Activated T-helper 9 cell treated with anti-CD3 and anti-CD28 coated beads, Interleukin-2, amount 50 U/mL, for 16 hours (primary cell): ENCODE measurements at places on chromosomes 1 and 21.

DNA sequence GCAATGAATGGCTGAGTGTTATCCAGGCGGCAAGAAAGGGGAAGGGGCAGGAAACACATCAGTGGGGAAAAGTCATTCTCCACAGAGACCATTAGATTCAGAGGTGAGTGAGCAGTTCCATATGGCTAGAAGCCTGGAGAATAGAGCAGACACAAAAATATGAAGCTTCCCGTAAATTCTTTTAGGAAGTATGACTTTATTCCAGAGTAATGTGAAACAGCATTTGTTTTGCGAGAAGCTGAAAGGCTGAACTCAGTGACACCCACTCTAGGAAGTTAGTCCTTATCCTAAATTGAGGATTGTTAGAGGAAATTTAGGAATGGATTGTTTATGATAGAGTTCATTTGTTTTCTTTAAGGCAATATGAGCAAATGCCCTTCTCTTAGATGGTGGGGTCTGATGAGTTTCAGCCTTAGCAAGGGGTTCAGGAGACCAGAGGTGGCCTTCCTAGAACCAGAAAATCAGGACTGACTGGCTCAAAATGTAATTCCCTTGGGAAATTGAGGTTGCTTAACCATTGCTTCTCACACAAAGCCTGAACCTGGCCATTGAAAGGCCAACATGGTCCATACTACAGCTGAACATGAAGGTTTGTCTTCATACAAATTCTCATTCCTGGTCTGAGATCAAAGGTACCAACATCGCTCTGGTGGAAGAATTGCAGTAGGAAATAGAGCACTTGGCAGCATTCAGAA lies 167.5 kb downstream of the TPR start:
- DNase-seq, result no peak

- no peak for DNase-seq
These were observed 25.5 kb downstream of the GBP2 start for GRCh38 chr1:89100412-89100811.

GRCh38 chr1:196005426-196005825 lies 602.8 kb downstream of the KCNT2 start:
- no peak for DNase-seq

DNA sequence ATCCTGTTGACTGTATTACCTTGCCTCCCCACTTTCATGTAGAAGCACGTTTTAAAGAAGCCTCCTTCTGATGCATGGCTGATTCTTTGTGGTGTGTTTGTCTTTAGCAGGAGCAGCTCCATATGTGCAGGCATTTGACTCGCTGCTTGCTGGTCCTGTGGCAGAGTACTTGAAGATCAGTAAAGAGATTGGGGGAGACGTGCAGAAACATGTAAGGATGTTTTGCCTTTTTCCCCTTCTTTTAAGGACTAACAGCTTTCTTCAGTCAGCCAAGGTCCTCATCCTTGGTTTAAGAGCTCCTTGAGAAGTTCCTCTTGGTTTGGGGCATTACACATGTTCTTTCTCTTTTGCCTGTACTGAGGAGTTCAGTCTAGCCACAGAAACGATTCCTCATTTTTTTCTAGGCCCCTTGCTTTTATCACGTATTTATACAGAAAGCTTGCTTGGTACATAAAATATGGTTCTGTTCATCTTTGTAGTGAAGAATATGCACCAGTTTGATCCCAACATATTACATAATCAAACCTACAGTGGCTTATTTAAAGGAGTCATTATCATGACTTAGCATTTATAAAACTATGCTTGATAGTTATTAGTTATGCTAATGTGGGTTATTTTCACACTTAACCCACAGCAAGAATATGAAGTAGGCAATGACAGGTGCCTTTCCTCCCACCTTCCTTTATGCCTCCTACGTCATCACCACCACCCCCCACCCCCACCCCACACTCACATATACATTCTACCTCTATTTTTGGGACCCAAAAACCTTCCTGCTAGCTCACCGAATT lies 19.6 kb downstream of the CAP1 start:
- DNase-seq, result no peak

DNA sequence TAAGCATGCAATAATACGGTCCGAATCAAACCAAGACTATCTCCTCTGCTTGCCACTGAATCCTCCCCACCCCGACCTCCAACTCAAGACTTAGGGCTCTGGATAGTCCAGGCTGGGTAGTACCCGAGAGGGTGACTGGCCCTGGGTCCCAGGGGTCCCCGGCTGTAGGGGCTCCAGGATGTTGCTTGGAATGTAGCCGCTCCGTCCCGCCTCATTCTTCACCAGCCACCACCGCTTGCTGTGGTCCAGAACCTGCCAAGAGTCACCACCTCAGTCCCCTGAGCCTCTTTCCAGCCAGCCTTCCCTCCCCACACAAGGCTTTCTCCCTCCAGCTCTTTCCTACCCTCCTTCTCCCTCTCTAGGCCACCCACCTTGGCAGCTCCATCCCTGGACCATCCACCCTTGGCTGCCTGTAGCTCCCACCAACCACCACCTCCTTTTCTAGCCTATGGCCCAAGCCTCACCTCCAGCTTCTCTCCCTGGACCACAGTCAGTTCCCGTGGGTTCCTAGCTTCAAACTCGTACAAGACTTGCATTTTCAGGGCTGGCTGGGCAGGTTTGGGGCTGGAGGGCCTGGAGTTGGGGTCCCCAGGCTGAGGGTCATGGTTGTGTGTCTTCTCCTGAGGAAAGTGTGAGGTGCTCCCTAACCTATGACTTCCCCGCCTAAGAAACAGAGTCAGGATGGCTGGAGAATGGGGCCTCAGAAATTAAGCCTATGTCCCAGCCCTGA lies 10.9 kb upstream of the GSTM3 start:
- no peak for DNase-seq

DNA sequence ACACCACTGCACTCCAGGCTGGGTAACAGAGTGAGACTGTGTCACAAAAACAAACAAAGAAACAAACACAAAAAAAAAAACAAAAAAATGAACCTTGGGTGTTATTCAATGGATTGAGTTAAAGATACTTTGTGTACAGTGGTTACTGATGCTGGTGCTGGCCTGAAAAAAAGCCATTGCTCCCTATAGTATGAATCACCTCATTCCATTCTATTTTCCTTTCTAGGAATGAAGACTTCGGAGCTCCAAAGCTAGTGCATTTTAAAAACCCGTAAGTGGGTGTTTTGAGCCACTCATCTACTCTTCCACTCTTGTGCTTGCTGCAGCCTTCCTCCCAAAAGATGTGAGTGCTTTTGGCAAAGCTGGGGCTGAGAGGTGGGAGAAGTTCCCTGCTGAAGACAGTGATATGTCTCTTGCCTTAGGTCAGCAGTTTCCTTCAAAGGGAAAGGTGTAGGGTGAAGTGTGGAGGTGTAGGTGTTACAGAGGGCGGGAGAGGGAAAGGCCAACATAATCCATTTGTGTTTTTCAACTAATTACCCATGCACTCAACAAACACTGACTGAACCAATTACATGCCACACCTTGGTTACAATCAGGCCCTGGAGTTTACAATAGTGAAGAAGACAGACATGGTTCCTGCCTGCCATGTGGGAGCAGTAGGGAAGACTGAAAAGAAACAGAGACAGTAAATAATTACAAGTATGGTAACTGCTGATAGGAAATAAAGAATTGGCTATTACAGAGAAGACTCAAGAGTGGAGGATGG lies 55.0 kb upstream of the SERBP1 start:
- no peak for DNase-seq

- no peak for DNase-seq
These were observed 30.2 kb downstream of the RUNX3 start for GRCh38 chr1:24899581-24900485.

- DNase-seq, result no peak
These were observed 2.6 kb upstream of the TNNI1 start for GRCh38 chr1:201424146-201424545.

DNA sequence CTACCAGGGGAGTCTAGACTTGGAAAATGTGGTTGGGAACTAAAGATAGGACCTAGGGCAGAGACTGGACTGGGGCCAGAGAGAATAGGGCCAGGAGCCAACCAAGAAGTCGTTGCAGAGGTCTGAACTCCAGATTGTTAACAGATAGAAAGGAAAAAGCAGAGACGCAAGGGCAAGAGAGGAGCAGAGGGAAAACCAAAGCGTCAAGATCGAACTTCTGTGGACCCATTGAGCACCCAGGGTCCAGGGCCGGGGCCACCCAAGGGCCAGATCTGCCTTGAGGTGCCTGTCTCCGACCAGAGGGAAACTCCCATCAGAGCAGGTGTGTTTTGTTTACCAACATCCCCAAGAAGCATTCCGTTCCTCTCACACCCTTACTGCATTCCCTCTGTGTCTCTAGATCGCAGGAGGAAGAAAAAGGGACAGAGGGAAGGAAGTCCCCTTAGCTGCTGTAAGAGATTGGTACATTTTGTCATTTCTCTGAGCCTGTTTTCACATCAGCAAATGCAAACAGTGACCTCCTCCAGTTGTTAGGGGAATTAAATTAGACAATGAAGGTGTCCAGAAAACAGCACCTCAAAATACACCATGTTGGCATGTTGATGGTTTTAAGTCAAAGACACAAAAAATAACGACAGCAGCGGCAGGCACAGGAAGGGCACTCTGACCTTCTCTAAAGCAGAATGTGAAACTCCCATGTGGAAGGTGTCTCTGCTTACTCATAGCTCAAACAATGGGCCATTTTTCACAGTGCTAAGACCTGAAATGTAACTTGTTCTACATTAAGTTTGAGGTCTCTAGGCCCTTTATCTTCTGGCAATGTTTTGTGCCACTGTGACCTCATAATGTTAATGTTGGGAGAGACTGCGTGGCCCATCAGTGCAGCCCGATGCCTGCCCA lies 105.8 kb upstream of the RAB4A start:
- no peak for DNase-seq

DNA sequence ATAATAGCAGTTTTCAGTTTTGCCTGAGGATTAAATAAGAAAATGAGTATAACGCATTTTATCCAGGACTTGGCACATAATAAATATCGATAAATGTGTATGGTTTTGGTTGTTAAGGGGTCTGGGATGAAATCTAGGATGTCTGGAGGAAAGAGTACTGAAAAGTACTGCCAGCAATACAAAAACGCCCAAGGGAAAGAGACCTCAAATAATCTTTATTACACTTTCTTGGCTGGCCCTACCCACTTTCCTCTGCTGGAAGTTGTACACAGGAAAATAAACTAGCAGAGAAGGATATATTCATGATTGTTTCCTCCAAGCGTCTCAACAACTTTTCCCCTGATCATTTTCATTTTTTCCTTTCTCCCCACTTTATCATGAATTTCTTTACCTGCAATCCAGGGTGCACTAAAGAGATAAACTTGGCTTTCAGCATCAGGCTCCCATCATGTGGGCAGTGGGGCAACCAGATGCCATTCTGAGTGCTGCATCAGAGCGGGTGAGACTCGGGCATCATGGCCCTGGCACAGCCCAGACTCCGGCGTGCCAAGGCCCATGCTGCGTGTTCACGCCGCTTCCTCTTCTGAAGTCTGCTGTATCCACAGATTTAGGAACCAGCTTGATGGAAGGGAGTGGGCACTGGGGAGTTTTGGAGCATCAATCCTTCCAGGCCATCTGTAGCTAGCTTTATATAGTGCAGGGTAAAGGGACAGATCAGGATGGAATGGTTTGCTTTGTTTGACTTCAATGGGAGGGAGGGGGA lies 35.8 kb upstream of the PLXNA2 start:
- no peak for DNase-seq

GRCh38 chr21:45055861-45056260 lies 18.5 kb upstream of the ADARB1 start:
- no peak for DNase-seq

GRCh38 chr1:107964336-107965109 lies 457 bp downstream of the VAV3 start:
- DNase-seq, result no peak

DNA sequence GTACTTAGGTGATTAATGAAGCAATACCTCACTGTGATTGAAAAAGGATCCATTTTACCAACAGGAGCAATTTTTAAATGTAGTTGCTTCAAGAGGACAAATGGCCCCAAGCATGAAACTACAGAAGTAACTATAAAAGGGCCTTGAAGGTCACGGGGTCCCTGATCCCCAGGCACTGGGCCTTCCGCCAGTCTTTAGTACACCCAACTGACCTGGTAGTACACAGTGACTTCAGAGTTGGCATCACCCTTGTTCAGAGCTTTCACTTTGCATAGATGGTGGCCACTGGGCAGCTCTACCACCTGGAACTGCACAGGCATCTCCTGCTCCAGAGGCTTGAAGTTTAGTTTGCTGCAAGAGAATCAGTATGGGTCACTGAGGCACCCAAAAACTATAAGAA lies 84.3 kb downstream of the NRDC start:
- DNase-seq, result no peak

DNA sequence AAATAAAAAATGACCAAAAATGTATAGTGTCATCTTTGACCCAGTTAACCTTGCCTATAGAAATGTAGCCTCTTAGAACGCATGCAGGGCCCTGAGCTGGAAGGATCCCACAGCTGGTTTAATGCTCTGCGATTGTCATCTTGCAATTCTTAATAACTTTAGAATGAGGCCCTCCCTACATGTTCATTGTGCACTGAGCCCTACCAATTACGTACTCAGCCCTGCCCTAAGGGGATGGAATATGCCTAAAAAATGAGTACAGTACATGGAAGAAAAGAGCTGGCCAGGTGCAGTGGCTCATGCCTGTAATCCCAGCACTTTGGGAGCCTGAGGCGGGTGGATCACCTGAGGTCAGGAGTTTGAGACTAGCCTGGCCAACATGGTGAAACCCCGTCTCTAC lies 57.8 kb upstream of the BCAR3 start:
- DNase-seq, result no peak

GRCh38 chr21:36606287-36606982 lies 92.5 kb upstream of the SIM2 start:
- no peak for DNase-seq

DNA sequence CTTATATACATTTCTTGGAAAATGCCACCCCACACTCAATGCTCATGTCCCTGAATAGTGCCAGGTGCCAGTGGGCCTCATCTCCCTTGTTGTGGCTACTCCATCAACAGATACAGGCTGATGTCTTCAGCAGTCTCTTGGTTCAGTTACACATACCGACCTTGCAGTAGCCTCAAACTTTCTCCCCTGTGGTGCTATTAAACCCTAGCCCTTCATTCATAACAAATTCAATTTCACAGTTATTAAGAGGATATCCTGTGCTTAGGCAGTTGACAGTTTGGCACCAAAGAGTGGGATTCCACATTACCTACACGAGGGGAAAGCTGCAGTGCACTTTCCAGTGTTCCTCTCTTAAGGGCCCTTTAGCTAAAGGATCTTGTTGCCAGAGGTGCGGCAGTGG lies 35.9 kb upstream of the CAMK1G start:
- DNase-seq, result no peak

DNA sequence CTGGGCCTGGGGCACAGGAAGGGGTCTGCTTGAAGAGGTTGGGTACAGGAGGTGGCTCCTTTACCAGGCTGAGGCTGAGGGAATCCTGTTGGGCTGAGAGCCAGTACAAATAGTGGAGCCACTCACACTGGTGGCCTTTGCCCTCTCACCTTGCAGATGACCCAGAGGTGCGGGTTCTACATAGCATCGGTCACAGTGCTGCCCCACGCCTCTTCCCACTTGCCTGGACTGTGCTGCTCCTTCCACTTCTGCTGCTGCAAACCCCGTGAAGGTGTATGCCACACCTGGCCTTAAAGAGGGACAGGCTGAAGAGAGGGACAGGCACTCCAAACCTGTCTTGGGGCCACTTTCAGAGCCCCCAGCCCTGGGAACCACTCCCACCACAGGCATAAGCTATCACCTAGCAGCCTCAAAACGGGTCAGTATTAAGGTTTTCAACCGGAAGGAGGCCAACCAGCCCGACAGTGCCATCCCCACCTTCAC lies 1.8 kb upstream of the SLC50A1 start:
- DNase-seq, result no peak
